ENCODE measurements at places on chromosomes 2 and 18.
A peak's percentile ranks its signal among the peaks of the same experiment; 100 is the strongest.

- DNase-seq: peak; percentile 99
These were observed 30.1 kb upstream of the ZNF516 start for GRCh38 chr18:76524900-76525698.

- DNase-seq: no peak
These were observed at the start of gene KHK for GRCh38 chr2:27086724-27087593. Gene KHK (plus strand): TSS chr2:27086772. CDS start chr2:27087260, 488 bp downstream.

DNA sequence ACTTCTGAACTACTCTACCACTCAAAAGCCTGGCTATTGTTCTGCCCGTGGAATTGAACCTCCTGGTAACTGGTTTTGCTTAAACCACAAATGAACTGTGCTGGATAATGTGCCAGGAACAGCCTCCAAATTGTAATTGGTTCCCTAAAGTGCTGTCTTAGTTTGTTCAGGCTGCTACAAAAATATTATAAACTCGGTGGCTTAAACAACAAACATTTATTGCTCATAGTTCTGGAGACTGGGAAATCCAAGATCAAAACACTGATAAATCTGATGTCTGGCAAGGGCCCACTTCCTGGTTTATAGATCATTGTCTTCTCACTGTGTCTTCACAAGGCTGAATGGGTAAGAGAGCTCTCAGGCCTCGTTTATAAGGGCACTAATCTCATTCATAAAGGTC lies 149.2 kb upstream of the NCKAP5 start:
- no peak for DNase-seq

DNA sequence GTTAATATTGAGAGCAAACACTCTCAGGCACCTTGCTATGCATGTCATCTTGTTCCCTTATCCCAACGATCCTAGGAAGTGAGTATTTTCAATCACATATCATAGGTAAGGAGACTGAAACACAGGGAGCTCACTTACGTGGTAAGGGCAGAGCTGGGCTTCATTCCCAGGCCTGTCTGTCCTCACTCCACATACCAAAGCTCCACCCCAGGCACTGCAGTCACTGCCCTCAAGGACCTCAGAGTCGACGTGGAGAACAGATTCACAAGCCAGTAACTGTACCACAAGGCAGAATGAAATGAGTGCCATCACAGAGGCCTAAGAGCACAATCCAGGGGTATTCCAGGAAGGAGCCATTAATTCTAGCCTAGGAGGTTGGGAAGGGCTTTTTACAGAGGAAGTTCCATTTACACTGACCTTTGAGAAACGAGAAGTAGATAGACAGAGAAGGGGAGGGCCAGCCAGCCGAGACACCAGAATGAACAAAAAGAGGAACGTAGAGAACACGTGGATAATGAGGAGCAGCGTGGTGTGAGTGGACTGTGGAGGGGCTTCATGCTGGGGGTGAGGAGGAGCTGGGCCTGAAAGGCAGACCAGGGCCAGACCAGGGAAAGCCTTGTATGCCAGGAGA lies 48.6 kb downstream of the KIAA2012 start:
- no peak for DNase-seq

DNA sequence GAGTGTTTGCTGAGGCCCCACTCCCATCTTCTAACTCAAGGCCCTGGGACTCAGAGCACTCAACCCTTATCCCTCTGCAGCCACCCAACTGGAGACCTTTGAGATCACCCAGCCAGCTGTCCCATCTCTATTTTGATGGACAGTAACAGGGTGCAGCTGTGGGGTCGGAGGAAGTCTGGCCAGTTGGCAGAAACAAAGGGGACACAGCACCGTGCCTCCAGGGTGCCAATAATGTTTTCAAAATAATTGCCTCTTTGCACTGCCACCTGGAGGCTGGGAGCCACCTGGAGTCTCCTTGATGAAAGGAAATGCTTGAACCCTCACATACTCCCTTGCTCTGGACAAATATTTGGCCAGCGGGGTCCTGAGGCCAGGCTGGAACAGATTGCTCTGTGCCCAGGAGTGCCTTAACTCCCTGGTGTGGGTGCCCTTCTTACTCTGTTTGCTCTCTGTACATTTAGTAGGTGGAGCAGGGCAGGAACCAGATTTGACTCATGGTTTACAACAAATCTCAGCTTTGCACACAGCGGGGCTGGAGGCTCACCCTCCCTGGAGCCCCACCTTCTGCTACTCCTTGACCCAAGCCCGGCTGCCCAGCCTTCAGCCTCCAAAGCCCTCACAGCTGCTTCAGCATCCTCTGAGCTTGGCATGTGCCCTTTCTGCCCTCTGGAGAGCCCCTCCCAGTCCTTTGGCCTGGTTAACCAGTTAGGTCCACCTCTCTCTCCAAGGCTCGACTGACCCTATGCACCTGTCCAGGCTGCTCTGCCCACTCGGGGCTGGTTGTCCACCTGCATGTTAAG lies 17.2 kb downstream of the MAL start:
- no peak for DNase-seq

- no peak for DNase-seq
These were observed 45.8 kb upstream of the TANC1 start for GRCh38 chr2:158922601-158923000.

DNA sequence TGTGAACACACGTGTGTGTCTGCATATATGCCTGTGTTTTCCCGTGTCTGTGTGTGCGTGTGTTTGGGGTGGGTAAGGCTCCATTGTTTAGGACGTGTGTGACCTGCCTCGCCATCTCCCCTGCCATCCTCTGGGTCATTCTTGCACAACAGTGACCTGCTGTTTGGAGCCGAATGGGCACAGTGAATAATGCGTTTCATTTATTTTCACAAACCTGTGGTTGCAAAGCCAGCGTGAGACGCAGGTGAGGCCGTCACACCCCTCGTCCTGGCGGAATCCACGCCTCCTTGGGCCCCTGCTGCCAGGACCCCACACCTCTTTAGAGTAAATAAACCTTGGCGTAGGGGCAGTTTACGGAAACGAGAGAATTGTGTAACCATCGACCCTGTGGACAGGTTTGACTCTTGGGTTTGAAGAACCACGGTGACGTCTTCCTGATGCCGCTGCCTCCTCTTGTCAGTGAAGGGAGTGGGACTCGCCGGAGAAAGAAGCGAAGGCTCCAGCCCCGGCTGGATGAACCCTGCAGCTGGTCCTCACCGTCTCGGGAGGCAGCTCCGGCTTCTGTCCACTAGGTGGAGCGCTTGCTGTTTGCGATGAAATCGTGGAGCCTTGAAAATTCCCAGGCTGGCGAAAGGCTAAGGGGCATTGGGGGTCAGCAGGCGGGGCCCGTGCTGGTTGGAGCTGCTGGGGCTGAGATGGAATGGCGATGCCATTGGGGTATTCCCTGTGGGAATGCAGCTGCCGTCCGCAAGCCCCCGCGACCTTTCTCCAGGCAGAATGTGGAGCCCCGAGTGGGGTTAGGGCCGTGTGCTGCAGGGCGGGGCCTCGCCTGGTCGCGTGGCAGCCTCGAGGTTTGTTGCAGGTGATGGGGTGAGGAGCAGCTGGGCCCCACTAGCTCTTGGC lies 81.1 kb downstream of the RTP5 start:
- peak; percentile 42 for DNase-seq

- no peak for DNase-seq
These were observed 65.3 kb upstream of the TAF1B start for GRCh38 chr2:9778012-9778411.

- DNase-seq: no peak
These were observed 105.8 kb upstream of the UGP2 start for GRCh38 chr2:63735931-63736330.

DNA sequence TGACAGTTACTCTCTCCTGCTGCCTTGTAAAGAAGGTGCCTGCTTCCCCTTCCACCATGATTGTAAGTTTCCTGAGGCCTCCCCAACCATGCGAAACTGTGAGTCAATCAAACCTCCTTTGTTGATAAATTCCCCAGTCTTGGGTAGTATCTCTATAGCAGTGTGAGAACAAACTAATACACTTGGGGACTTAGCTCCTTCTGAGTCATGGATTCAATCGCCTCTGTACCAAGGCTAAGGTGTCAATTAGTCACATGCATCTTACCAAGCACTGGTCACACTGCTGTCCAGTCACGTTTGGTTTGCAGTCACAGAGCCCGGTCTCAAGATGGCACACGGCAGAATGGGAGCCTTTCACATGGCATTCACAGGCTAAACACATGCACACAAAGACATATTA lies 100.6 kb downstream of the LAMA1 start:
- DNase-seq: no peak
